Stimulated activated CD4-positive, alpha-beta T cell treated with anti-CD3 and anti-CD28 coated beads, TNF-alpha, amount 100 ng/mL, for 4 hours (primary cell): ENCODE measurements at places on chromosomes 12 and 14.

- no peak for DNase-seq
Observed at GRCh38 chr12:90943255-90943654, 11.7 kb downstream of the CCER1 start.

DNA sequence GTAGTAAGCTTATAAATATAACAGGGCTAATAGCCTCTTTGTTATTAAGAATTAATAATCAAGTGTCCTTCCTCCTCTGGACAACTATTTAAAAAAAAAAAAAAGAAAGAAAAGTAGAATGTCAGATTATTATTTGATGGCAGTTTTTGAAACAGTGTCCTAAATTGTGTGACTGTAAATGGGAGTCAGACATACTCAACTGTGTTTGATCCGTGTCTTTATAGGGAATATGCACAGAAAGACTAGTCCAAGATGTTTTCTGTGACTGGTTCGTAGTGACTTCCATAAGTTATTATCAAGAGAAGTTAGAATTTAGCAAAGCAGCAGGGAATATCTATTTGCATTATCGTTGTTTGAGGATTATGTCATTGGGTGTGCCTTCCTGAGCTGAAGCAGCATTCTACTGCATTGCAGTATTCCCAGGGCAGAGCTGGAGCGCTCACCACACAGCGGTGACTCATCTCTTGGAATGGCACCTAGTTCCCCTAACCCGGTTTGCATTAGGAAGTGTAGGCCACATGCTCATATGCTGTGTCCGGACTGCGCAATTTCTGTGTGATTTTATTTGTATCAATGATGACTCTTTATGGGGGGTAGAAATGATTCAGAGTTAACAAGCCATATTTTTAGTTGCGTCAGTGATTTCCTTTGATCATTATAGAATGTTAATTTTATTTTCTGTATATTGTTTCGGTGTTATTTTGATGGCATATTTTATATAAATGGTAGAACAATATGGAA is 7.9 kb downstream of the DYNC1H1 start:
- no peak for DNase-seq

- no peak for DNase-seq
Observed at GRCh38 chr12:122884091-122884826, 11.7 kb downstream of the VPS37B start.

- no peak for DNase-seq
Observed at GRCh38 chr14:99540196-99541032, 59.2 kb downstream of the CCNK start.

GRCh38 chr14:77761205-77761931 is 412 bp upstream of the SNW1 start:
- no peak for DNase-seq

GRCh38 chr12:90124289-90124688 is 415.7 kb upstream of the ATP2B1 start:
- no peak for DNase-seq

- no peak for DNase-seq
Observed at GRCh38 chr14:94598506-94598815, 13.7 kb upstream of the SERPINA3 start.

DNA sequence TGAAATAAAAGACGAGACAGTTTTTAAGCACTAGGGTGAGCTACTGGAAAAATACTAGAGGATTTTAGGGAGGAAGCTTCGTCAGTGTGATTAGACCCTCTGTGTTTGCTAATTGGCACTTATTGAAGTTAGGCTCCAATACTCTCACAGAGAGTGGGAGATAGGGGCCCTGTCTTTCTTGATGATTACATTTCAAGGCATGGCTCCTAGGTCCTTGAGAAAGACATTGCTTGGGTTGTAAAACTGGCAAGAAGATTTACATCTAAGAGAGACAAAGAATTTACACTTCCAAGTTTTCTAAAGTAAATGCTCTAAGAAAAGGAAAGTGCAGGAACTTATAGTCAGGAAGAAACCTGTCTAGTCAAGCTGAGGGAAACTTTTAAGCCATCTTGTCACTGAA is 183.2 kb downstream of the C12orf50 start:
- DNase-seq: no peak

- DNase-seq: no peak
Observed at GRCh38 chr12:16568873-16569272, 37.1 kb downstream of the LMO3 start.

DNA sequence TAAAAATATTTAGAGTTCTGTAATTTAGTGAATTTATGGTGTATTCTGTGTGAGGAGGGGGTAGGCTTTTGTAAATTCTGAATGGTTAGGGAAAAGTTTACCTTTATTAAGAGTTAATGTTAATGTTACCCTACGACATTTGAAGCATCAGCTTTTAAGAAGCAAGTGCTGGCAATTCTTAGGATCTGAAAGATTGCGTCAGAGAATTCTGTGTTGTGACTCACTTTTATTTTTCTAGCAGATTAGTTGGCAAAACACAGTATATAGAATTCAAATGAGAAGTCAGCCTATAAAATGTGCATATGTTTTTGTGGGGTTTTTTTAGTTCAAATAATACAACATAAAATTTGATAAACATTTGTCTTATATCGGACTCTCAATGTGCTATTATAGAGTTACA is 97.6 kb downstream of the RAD52 start:
- DNase-seq: no peak

GRCh38 chr14:105411017-105411941 is 8.3 kb upstream of the MTA1 start:
- DNase-seq: no peak

- no peak for DNase-seq
Observed at GRCh38 chr12:92486443-92487137, 216.2 kb upstream of the PLEKHG7 start.

DNA sequence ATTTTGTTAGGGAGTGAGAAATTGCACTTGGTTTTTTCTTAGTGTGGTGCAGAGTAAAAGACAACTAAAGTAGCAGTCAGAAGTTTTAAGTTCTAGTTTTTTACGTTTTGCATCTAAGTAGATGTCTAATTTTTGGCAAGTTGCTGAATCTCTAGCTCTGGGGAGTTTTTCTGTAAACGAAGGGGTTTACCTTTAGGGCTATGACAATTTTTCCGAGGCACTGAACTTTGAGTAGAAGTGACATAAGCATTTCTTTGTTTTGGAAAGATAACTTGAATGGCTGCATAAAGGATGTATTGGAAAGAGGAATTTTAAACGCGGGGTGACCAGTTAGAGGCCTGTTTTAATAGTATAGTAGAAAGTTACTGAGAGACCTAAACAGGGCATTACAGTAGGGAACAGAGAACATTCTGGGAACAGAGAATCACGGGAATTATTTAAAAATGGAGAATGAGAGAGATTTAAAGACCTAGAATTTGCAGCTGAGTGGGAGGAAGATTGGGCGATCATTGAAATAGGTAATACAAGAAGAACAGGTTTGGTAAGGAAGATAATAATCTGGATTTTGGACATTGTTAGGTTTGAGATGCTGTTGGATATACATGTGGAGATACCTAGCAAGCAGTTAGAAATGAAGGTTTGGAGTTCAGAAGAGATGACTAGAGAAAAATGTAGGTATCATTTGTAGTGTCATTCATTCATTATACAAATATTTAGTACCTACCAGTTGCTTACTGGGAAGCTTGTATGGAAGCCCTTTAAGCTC is 1.2 kb downstream of the ZNF410 start:
- no peak for DNase-seq

DNA sequence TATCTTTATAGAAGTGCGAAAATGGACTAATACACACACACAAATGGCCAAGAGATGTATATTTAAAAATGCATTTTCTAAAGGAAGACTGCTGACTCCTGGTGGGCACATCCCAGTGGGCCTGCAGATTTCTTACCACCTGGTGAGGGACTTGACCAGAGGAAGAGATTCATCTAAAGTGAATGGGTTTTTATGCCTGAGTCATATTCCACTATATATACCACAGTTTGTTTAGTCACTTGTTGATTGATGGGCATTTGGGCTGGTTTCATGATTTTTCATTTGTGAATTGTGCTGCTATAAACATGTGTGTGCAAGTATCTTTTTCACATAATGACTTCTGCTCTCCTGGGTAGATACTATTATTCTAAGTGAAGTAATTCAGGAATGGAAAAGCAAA is 277.3 kb downstream of the SLC16A7 start:
- DNase-seq: no peak

DNA sequence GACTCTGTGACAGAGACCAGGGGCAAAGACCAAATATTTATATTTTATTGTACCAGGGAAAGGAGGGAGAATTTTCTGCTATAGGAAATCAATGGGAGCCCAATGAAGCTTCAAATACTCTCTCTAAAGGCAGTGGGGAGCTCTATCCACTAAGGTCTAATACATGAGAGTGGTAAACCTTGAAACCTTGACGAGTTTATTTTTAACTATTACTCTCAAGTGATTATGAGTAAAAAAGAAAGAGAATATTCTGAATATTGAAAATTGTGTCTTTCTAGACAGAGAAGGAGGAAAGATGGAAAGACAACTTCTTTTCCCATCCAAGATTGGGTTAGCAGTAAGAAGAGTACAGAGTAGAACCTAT is 1722.1 kb upstream of the SEL1L start:
- DNase-seq: no peak

DNA sequence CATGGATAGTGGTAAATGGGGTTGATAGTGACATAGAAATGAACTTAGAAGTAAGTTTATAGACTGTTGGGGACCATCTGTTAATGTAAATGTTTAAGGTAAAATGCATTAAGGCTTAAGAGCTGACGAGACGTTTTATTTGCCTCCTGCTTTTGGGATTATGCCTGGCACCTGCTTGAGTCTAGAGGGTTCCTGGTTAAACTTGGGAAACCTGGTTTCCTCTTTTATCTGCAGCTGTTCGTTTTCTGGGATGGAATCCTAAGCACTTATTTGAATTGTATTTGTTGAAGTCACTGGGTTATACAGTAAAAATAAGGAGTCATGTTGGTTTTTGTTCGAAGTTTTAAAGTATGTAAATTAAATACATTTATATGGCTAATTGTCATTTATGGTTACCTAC is 914.7 kb downstream of the NRXN3 start:
- DNase-seq: no peak

DNA sequence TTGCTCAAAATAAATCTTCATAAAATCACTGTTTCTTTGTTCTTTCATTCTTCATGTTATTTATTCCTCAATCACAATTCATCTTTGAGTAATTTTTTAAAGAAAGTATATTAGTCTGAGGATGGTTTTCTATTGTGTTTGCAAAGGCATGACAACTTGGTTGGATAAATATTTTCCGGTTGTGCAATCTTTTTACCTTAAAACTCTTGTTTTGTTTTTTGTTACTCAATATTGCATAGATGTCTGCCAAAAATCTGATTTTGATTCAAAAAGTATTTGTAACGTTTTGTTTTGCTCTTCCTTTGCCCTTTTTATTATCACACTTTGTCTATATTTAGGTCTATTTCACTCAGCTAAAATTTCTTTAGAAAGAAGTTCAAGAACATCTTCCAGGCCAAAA is 86.2 kb upstream of the SYT1 start:
- DNase-seq: no peak

DNA sequence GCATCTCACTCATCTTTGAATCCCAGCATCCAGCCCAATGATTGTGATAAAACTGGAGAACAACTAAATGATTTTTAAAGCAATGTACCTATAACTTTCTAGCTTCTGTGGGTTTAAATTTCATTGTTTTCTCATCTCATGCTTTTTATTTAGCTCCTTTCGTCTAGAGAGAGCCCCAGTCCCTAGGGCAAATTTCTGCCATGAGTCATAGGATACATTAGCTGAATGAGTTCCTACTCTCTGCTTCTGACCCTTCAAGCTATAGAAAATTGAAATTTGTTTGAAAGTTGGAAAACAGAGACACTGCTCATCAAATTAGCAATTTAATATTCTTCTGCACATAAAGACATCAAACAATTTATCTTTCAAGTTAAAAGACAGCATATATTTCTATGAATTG is 113.9 kb downstream of the KIF21A start:
- no peak for DNase-seq

- no peak for DNase-seq
Observed at GRCh38 chr14:79972230-79972629, 239.1 kb downstream of the DIO2 start.

GRCh38 chr14:70648346-70648745 is 6.6 kb downstream of the TTC9 start:
- no peak for DNase-seq

DNA sequence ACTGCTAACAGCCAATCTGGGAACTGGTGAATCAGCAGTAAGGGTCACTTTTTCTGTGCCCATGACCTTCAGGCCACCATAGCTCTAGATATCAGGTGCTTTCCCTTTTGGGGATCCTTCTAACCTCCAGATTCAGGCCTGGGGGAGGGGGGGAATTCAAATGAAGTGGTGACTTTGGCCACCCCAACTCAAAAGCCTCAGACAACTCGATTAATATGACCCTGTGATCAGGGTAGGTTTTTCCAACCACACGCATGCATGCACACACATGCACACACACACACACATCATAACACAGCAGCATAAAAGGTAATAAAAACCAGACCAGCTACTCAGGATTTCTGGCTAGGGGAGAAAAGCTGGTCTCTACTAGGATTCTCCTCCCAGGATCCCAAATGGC is 5.3 kb downstream of the TBX3 start:
- no peak for DNase-seq

- no peak for DNase-seq
Observed at GRCh38 chr14:33629792-33630191, 321.1 kb downstream of the EGLN3 start.

DNA sequence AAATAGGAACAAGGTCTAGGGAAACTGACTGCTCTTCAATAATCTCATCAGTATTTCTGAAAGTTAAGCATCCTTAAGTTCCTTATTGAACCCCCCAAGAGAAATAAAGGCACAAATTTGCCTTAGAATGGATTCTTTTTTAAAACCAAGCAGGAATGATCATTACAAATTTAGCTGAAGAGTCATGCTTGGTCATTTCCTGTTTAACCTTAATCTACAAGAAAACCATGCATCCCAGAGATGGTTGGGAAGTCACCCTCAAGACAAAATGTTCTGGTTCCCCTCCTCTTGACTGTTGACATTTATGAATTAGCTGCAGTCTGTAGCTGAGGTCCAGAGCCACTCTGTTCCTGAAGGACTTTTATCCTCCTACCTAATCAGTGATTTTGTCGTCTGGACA is 291.8 kb upstream of the G2E3 start:
- DNase-seq: no peak

- DNase-seq: no peak
Observed at GRCh38 chr12:123705935-123706334, 6.2 kb upstream of the ATP6V0A2 start.

DNA sequence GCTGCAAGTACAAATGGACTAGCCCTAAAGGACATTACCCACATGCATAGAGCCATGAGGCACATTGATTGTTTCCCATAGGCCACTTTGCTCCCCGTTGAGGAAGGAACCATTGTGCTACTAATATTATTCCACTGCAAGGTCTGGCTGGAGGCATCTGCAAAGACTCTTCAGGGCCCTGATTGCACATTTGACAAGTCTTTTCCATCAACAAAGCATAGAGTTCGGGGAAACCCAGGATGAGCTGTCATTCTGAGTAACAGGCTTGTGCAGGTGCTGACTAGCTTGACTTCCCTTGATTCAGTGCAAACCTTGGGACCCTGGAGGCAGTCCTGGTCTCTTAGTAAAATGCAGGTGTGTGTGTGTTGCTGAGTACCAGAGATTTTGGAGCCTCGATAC is 73.8 kb downstream of the SUSD6 start:
- DNase-seq: no peak
